ENCODE measurements at places on chromosomes 16 and 17.

DNA sequence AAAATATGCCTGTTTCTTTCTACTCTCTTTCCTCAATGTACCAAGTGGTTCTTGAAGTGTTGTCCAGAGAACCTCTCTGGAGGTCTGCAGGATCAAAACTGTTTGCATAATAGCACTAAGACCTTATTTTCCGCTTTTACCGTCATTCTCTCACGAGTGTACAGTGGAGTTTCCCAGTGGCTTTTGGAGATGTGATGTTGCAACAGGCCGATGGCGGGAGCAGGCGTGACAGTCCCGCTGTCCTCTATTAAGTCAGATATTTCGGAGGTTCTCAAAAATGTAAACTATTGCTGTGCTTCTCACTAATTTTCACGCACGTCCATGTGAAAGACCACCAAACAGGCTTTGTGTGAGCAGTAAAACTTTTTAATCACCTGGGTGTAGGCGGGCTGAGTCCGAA lies 8.3 kb upstream of the GPRC5B start:
- DNase-seq: no peak

GRCh38 chr17:60645918-60646523 lies 31.6 kb upstream of the BCAS3 start:
- DNase-seq: no peak

DNA sequence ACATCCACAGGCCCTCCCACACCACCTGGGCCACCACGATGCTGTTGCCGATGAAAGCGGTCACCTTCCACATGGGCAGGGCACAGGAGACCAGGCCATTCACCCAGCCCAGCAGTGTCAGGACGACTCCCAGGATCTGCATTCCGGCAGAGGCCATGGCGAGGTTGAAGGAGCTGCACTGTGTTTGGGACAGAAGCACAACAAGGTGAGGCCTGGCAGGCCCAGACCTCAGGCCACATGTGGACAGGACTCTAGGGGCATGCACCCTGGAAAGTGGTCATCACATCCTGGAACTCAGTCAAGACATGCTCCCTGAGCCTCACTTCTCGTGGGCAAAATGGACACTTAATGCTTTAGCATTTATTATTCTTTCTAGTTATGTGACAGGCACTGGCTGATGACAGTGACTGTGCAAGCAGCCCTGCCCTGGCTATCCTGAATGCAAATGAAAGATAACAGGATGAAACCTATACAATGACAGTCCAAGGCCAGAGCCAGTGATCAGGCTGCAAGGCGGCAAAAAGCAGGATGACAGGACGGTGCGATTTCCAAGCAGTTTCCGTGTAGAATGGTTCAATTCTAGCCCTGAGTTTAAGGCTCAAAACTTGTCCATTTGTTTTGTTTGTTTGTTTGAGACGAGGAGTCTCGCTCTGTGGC lies 2.0 kb downstream of the CLDN6 start:
- DNase-seq: no peak

- DNase-seq: no peak
Observed at GRCh38 chr17:13027246-13027645, 9.4 kb upstream of the ELAC2 start.

GRCh38 chr16:78742501-78743283 lies 643.2 kb downstream of the WWOX start:
- peak; percentile 92 for DNase-seq

- peak; percentile 76 for DNase-seq
Observed at GRCh38 chr17:82859431-82860403, 19.9 kb upstream of the ZNF750 start.

- DNase-seq: no peak
Observed at GRCh38 chr16:1548727-1549126, 15.3 kb downstream of the TMEM204 start.

DNA sequence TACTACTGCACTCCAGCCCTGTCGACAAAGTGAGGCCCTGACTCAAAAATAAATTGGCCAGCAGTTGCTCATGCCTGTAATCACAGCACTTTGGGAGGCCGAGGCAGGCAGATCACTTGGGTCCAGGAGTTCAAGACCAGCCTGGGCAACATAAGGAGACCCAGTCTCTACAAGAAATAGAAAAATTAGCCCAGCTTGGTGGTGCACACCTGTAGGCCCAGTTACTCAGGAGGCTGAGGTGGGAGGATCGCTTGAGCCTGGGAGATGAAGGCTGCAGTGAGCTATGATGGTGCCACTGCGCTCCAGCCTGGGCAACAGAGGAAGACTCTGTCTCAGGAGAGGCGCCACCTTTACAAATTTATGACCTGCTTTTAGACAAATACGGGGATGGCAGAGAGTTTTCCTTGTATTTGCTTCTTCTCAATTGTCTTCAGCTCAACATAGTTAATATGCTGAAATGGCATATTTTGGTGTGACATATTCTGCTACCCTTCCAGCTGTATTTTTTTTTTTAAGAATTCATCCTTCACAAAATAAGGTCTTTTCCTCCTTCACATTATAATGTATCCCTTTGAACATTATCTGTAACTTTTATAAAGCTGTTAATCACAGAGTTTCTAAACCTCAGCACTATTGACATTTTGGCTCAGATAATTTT lies 21.1 kb upstream of the YPEL2 start:
- DNase-seq: no peak

- no peak for DNase-seq
Observed at GRCh38 chr17:45114117-45114932, 18.0 kb downstream of the PLCD3 start.

DNA sequence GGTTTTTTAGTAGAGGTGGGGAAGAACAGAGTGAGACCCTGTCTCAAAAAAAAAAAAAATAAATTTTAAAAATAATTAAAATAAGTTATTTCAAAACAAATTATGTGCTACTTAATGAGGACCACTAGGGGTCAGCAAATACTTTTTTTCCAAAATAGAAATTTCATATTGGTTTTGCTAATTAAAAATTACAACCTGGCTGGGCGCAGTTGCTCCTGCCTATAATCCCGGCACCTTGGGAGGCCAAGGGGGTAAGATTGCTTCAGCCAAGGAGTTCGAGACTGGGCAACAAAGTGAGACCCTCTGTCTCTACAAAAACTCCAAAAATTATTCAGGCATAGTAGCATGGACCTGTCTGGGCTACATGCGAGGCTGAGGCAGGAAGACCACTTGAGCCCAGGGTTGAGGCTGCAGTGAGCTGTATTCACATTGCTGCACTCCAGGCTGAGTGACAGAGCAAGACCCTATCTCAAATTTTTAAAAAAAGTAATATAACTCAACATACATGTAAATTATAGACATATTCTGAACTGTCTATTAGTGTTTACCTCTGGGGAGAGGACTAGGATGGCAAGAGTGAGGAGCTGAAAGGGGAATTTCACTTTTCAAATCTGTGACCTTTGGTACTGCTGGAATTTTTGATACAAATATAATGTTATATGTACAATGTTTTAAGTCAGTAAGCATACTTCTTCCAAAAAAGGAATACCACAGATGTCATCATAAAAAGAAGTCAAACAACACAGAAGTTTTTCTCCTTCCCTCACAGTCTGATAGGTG lies 8.1 kb downstream of the MEIOB start:
- no peak for DNase-seq

DNA sequence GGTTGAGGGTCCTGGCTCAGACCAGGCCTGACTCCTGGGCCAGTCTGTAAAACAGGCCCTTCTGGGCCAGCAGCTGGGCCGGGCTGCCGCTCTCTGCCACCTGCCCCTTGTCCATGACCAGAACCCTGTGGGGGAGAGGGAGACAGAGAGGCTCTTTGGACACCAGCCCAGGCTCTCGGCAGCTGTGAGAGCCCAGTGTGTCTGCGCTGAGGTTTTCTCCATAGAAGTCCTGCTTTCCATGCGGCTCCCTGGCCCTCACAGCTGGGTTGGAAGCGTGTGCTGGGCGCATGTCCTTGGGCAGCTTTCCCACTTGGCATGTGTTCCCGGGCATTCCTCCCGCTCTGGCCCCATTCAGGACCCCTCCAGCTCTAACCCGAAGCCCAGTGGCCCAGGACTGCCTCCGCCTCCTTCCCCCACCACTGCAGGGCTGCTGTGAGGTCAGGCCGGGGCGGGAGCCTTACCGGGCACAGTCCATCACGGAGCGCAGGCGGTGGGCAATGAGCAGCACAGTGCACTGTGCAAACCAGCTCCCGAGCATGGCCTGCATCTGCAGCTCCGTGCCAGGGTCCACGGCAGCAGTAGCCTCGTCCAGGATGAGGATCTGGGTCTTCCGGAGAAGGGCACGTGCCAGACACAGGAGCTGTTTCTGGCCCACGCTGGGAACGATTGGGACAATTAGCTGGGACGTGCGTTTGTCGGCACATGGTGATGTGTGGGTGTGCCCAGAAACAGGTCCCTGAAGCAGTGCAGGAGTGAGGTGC lies 73.0 kb downstream of the ABCC6 start:
- no peak for DNase-seq

DNA sequence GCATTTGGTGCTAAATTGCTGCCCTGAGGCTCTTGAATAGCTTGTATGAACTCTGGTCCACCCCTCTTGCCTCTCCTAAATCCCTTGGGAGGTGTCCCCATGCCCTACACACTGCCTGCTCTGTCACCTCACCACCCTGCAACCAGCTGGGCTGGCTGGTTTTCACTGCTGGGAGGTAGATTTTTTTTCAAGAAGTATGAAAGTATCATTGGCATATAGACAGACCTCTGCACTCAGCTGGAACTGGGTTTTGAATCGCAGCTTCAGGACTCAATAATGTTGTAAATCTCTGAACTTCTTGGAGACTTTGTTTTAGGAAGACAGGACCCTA lies 184.9 kb downstream of the MSI2 start:
- DNase-seq: no peak

DNA sequence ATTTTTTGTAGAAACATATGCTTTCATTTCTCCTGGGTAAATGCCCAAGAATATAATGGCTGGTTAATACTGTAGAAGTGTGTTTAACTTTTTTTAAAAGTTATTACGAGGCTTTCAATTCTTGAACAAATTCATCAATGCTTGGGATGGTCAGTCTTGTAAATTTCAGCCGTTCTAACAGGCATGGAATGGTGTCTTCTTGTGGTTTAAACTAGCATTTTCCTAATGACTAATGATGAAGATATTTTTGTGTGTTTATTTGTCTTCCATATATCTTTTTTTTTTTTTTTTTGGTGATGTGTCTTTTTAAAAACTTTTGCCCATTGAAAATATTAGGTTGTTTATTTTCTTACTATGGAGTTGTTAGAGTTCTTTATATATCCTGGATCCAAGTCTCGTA lies 67.1 kb downstream of the MGAT5B start:
- DNase-seq: no peak

- no peak for DNase-seq
Observed at GRCh38 chr17:61384354-61384691, 15.3 kb upstream of the TBX2 start.

GRCh38 chr17:46135126-46135812 lies 58.0 kb downstream of the KANSL1 start:
- DNase-seq: no peak

DNA sequence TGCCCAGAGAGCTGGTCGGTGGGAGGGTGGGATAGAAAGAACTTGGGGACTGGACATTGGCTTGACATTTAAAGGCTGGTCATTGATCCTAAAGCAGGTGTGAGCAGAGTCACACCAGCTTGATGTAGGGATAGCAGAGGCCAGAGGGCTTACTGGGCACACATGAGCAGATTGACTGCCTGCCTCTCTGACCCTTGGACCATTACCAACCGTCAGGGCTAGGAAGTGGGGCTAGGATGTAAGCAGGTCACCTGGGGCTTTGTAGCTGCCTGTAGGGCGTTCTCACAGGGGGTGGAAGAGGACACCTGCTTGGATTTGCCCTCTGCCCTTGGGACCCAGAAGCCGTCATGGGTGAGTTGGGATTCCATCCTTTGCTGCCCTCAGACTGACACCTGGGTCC lies 11.1 kb upstream of the SMPD3 start:
- DNase-seq: no peak

- DNase-seq: no peak
Observed at GRCh38 chr16:89373355-89374110, 116.8 kb downstream of the ANKRD11 start.

DNA sequence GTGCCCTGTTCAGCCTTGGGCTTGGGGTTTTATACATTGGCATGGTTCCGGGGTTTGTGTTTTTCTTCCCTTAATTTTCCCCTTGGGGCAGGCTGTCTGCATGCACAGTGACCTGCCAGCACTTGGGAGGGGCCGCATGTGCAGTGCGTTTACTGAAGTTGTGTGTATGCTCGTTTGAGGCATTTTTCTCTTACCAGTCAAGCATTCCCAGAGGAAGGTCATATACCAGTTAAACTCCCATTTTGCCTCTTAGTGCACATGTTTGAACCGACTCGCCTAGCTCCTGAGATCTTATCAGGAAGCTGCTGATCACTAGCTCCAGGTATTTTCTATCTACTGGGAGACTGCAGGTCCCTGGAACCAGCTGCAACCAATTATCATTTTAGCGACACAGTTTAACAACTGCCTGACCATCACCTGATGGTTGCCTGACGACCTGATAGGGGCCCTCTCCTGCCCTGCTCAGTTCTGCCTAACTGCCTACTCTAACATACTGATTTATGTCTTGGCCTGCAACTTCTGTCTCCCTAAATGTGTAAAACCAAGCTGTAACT lies 51.4 kb downstream of the MFSD11 start:
- DNase-seq: no peak

DNA sequence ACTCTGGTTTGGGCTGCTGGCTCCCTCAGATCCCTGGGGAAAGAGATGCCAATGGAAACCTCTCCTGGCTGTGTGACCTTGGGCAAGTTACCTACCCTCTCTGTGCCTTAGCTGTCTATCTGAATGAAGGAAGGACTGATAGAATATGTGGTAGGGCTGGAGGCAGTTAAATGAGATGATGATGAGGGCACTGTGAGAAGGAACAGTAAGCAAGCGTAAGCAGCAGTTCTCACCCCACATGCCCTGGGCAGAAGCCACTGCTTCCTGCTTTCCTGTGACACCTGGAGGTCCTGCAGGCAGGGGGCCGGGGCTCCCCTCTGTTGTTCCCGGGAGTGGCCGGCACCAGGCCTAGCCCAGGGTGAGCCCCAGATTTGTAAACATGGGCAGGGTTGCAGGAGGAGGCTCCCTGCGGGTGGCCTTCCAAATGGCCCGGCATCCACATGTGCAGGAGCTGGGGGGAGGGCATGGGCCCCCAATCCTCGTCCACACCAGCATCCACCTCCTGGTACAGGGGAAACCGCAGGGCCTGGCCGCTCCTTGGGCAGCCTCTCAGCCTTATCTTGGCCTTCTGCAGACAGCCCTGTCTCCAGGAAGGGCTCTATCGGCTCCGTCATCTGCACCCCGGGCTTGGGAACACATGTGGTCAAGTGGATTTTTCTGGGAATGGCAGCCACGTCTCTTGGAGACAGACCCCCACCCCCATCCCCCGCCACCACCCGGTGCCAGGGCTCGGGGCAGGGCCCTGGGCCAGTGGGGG lies 235.6 kb upstream of the GSE1 start:
- no peak for DNase-seq

DNA sequence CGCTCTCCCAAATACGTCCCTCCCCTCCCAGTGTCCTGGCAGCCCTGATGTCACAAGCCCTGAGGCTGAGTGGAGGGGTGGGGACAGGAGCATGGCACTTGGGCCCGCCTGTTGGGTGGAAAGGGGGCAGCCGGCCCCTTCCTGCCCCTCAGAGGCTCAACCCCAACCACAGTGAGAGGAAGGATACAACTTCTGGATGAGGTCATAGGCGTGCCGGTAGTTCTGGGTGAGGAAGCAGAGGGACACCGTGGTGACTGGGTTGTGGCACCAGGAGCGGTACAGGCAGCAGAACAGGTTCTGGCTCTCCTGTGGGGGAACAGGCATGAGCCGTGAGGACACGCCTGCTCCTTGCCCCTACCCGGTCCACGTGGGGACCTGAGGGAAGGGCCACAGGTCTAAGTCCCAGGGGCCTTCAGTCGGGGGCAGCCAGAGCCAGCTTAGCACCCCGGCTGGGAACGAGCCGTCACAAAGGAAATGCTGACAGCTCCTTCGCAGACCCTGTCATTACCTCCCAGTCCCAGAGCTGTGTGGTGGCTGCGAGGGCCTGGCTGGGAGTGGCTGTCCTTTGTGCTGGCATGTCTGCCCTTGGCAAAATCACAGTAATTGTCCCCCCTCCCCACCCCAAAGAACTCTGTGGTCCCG lies 11.2 kb upstream of the MTSS2 start:
- DNase-seq: peak; percentile 70
